Vagina (tissue), 2 donors: ENCODE measurements at places on chromosomes 13 and 19. TPM values are rescaled to one million over a fixed set of nuclear protein-coding genes. Genes with fewer than 3 reads are reported as not detected.

DNA sequence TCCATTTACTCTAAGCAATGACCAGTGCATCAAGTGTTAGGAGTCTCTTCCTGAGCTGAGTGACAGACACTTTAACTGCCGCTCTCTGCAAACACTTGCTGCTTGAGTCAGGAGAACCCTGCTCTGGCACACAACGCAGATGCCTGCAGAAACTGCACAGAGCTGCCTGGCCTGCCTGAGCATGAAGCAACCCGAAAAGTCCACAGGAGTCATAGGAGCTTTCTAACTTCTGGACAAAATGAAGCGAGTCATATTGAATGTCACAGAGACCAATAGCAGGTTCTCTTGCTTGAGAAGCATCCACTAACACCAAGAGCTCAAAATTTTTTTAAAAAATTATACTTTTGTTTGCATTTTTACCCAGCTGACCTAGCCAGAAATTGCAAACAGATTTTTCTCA is 232.4 kb downstream of the LHFPL6 start:
- DNase-seq: no peak

HIPK4 gene
- 0.74 TPM for total RNA-seq

PRDX2 gene
- total RNA-seq: 190 TPM

TPTE2 gene
- not detected for total RNA-seq

GRCh38 chr13:40776232-40776631 is 5.2 kb upstream of the MRPS31 start:
- no peak for DNase-seq

DNA sequence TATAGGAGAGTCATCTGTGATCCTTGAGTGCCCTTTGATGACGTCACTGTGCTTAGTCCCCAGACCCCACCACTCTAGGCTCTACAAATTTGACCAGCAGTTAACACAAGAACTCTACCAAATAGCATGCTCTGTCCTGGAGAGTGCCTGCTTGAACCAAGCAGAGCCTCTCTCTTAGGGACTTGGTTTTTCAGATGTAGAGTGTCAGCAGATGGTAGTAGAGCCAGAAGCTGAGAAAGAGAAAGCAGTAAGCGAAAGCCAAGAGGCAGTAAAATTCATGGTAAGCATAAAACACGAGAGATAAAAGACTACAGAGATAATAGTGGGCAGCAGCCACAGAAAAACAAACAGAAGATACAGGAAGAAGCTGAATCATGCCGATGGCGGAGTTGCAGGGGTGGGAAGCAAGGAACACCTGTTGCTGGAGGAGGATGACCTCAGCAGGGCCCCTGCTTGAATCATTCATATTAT is 193.3 kb downstream of the SLC7A1 start:
- no peak for DNase-seq

GRCh38 chr19:41297628-41298347 is 12.2 kb upstream of the CCDC97 start:
- no peak for DNase-seq

NDUFS7 gene
- total RNA-seq: 141 TPM

DNA sequence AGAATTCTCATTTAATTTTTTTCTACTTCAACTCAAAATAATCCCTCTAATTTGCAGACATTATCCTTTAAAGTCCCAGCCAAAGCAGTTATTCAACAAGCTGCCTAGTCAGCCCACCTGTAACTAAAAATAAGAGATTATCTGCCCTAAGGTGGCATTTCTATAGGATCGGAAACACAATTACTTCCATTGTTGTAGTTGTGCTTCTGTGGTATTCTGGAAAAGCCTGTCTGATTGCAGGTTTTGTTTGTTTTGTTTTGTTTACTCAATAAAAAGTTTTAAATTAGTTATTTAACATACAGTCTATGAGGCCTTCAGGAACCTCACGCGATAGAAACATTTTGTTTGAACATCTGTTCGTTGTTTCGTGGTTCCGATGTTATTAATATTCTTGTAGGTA is 101.0 kb downstream of the ZIC5 start:
- DNase-seq: no peak

DNA sequence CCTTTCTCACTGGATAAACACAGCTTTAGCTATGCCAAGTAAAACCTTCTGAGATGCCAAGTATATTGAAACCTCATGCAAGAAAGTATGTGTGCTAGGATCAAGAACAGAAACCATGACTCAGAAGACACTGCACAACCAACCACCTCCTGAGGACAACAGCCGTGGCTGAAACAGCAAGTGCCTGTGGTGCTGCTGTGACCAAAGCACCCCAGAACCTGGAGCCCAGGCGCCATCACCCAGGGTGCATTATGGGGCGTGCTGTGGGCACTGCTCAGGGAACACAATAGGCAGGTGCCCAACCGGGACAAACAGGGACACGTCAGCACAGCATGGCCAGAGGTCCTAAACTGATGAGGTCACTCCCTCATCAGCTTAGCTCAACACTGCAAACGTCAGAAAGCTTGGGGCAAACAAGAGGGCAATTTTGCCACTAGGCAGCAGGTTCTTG is 101.3 kb upstream of the SLC15A1 start:
- DNase-seq: no peak

DNA sequence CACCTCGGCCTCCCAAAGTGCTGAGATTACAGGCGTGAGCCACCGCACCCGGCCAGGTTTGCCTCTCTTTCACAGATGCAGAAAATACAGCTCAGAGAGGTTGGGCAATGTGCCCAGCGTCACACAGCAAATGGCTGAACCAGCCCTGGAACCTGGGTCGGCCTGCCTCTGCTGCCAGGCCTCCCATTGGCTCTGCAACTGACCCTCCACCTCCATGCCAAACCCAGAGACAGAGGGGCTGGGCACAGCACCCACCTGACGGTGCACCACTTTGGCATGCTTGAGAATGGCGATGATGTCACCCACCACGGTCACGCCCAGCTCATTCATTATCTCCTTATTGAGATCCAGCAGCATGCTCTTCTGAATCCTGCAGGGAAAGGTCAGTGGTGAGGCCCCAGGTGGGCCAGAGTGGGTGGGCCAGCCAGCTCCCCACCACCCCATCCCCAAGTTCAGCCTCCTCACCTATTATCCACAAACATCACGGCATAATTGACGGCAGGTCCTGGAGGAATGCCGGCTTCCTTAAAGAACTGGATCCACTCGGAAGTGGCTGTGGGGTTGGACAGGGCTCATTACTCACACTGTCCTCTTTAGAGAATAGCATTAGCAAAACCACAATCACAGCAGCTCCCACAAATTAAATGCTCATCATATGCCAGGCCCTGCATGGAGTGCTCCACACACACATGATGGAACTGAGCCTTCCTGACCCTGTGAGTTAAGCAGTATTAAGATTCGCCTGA is 12.2 kb downstream of the C19orf47 start:
- DNase-seq: no peak
